WTC11 (cell line): ENCODE measurements at places on chromosomes 7 and 10. TPM values are rescaled to one million over a fixed set of nuclear protein-coding genes. Genes with fewer than 3 reads are reported as not detected.

ZNF488 gene
- total RNA-seq: 7.1 to 8.7 TPM (median 8.0 TPM) in 3 replicates

NDUFA5 gene
- total RNA-seq: 69.1 to 77.0 TPM (median 72.9 TPM) in 3 replicates

LHFPL3 gene
- 0.34 to 0.83 TPM in 2 of 3 replicates, not detected in the other for total RNA-seq

MSMB gene
- total RNA-seq: not detected in 3 replicates
